ENCODE measurements at places on chromosomes 12 and 14.

DNA sequence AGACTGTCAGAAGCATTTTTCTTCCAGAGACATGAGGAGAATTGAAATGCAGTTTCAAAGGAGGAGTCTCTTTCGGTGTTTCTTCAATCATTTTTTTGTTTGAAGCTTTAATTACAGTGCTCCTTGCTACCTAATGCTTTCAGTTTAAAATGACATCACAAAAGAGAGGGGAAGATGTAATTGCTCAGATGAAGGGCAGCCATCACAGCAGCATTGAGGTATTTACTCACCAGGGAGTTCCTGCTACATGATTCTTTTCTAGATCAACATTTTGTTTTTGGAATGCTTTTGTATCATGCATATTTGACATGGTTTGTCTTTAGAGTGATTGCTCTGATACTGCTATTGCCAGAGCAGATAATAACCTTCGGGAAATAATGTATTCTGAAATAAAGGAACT, 28.6 kb downstream of the FLRT2 start:
- DNase-seq = no peak

DNA sequence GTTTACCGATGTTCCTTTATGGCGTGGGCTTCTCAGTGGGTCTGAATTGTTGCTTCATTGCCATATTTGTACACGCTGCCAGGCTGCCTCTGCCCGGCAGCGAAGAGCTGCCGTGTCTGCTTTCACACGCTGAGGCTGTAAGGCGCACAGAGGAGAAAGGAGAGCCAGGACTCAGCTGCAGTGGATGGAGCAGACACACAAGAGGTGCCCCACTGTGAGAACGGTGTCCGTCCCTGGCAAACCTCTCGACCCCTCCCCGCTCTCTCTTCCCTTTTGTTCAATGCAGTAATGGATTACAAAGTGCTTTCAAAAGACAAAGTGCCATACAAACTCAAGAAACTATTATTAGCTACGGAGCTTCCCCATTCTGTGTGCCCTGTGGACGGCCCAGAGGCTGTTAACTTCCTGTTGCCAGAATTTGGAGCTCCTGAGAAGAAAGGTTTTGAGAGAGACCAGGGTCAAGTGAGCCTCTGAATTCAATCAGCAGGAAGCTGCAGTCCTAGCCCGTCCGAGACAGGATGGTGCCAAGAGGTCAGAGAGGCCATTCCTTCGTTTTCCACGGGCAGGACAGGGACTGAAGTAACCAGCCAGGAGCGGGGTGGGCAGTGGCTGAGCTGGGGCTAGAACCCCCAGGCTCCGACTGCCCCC, 15.8 kb downstream of the CCND2 start:
- DNase-seq = peak; percentile 83

DNA sequence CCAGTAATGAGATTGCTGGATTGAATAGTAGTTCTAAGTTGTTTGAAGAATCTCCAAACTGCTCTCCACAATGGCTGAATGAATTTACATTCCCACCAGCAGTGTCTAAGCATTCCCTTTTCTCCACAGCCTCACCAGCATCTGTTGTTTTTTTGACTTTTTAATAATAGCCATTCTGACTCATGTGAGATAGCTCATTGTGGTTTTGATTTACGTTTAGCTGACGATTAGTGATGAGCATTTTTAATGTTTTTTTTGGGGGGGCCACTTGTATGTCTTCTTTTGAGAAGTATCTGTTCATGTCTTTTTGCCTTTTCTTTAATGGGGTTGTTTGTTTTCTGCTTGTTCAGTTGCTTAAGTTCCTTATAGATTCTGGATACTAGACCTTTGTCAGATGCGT, 8.1 kb upstream of the SLC15A5 start:
- DNase-seq = no peak

GRCh38 chr14:30698463-30698862, 76.3 kb downstream of the SCFD1 start:
- DNase-seq = no peak

GRCh38 chr12:105067511-105068031, 16.7 kb downstream of the ALDH1L2 start:
- no peak for DNase-seq

Data from inflammatory macrophage treated with lipopolysaccharide for 4 hours (primary cell).